ENCODE measurements at places on chromosomes 7 and 10.

DNA sequence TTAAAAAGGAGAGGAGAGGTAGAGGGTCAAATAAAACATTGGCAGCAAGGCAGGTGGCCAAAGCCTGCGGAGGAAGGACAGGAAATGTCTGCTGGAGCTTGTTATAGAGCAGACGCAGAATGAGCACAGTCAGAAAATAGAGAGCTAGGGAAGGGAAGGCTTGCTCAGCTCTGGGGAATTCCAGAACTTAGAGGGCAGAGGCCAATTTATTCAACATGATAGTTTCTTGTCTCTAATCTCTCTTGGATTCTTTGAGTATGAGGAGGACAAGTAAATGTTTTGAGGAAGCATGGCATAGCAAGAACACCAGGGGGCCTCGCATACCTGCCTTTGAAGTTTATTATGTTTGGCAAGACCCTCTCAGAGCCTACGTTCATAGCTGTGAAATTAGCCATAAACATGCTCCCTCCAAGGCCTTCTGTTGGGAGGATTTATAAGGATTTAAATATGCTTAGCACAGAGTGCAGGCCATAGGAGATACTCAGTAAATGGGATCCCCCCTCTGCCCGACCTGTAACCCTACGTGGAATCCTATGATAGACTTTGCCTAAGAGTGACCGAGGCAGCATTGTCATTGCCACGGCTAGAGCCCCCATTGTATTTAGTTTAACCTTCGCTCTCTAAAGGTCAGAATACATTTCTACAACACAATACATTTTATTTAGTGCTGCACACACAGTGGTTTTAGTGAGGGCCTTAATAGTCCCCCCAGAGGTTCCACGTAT lies 293.9 kb downstream of the CCDC3 start:
- DNase-seq = peak; percentile 35

GRCh38 chr10:101273741-101274140 lies 44.5 kb upstream of the LBX1 start:
- no peak for DNase-seq

DNA sequence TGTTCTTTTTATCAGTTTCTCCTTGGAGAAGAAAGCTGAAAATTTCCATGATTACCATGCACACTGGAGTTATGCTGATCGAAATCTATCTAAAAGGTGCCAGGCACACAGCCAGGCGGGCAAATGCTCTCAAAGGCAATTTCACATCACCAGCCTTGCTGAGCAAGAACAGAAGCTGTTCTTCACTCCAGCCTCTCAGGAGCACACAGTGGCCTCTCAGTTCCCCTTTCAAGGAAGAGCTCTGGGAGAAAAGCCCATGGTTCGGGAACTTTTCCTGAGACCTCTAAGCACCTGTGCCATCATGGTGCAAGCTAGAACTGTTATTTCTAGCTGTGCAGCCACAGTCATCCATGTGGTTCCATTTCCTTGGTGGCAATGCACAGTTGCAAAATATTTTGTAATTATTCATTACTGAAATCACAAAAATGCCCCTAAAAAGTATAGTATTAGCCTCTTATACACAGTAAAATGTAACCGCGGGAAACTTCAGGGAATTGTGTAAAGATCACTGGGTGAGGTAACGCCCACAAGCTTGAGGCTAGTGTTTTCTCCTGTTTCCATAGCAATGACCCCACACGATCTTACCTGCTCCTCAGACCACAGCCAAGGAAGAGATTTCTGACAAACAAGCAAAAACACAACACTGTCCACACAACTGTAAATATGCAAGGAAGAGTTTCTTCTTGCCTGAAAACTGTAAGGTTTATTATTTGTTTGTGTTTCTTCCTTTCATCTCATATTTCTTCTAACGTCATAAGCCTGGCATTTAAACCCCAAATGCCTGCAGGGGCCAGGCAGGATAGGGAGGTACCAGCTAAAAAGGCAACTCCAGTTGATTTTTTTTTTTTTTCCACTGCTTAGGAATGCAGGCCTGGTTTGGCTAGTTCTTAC lies 121.2 kb downstream of the FAM107B start:
- DNase-seq = peak; percentile 75

DNA sequence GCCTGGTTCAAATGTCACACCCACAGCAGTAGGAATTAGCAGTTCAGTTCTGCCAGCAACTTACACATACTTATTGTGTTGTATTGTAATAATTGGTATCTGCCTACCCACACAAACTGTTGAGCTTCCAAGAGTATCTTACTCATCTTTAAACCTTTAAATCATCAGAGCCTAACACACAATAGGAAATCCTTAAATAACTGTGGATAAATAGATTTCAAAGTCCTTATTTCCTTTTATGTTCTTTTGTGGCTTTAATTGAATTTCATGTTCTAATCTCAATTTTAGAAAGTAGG lies 3.9 kb downstream of the CASD1 start:
- DNase-seq = no peak

- no peak for DNase-seq
These were observed 1.3 kb downstream of the UBN2 start for GRCh38 chr7:139232377-139232717.

- DNase-seq = no peak
These were observed 31.9 kb upstream of the NEUROD6 start for GRCh38 chr7:31372231-31372959.

DNA sequence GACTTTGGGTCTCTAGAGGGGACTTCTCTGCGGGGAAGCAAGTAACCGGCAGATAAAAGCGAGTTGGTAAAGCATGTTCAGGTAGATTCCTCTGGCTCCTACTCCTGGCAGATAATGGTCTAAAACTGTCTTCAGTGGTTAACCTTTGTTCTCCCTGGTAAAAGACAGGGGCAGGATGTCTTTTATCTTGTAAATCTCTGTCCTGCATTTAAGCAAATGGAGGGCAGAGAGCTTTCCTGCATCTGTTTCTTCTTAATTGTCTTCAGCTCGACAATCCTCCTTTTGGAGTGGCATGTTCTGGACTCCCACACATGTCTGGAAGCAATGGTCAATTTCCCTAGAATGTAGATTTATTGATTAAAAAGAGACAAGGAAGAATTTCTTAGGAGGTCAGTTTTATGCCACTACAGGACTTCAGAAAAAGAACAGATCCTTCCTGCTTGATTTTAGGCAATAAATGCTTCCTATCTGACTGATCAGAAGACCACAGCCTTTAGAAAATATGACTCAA lies 16.6 kb downstream of the C7orf33 start:
- DNase-seq = no peak

DNA sequence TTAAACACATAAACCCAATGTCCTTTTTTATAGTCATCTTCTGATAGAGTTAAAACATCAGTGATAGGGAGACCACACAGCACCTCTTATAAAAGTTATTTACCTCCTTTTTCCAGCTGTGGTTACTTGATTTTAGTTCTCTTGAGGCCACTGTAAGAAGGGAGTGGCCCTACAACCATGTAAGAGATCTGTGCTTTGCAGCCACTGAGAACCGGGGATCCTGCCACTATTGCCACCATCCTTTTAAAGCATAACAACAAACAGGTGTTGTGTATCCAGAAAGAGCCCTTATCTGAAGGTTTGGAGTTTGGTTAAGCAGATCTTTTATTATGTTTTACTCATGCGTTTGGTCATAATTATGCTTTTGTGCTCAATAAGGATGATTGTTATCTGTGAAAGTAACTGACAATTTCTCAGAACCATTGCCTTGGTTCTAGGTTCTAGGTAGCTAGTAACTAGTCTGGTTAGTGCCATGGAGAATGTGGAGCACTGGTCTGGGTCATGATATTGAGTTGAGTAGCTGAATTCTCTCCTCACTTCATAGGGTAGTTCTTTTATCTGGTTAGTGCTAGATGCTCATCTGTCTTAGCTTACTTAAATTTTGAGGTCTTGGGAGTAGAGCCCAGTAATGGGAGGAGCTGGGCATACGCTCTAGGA lies 56.5 kb downstream of the ST7 start:
- no peak for DNase-seq

GRCh38 chr7:28958980-28959347 lies 834 bp upstream of the TRIL start:
- DNase-seq = no peak

- DNase-seq = no peak
These were observed 931.4 kb downstream of the IPMK start for GRCh38 chr10:57336341-57336740.

- no peak for DNase-seq
These were observed 345.5 kb downstream of the LRMDA start for GRCh38 chr10:75776738-75777504.

GRCh38 chr7:24500599-24500998 lies 72.7 kb upstream of the PALS2 start:
- no peak for DNase-seq

- no peak for DNase-seq
These were observed 5.5 kb upstream of the PLAU start for GRCh38 chr10:73905256-73906020.

DNA sequence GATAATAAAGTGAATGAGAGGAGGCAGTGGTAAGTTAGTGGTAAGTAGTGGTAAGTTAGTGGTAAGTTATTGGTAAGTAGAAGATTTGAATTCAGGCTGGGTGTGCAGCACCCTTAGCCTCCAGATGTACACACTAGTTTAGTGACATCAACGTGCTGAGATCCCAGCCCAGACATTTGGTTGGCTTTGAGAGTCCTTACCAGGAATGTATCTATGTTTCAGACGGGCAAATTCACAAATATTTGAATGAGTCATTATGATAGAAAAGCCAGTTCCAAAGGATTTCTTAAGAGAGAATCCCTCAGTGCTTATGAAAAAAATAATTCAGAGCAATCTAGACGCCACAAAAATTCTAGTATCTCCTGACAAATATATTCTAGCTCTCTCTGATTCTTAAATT lies 70.0 kb downstream of the ARL4A start:
- peak; percentile 42 for DNase-seq

GRCh38 chr10:4623200-4623599 lies 202.8 kb upstream of the AKR1E2 start:
- no peak for DNase-seq

- DNase-seq = no peak
These were observed 252.3 kb upstream of the PODXL start for GRCh38 chr7:131808736-131809135.

GRCh38 chr10:71782221-71782916 lies 9.0 kb upstream of the VSIR start:
- no peak for DNase-seq

GRCh38 chr10:110005719-110006118 lies 2.1 kb upstream of the ADD3 start:
- no peak for DNase-seq

DNA sequence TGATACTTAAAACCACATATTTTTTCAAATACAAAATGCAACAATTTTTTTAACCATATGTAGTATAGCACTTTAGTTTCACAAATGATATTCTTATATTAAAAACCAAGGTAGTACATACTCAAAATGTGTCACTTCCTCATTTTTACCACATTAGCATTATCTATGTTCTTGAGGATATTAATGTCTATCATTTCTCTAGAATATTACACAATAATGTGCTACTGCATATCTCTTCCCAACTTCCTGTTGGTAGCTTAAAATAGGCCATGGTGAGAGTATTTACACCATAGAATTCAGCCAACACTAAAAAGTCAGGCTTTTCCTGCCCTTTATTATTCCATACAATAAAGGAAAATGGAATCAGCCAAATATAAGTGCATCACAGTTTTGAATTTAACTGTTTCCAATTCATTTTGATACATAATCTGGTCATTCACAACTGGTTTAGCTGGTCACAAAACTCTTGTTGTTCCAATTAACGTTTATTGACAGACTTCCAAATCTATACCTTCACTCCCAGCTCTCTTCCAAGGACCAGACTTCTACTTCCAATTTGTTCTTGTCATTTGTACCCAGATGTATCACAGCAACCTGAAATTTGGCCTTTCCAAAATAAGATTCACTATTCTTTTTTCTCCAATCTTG lies 20.0 kb upstream of the LRRC17 start:
- no peak for DNase-seq

GRCh38 chr7:140014123-140014522 lies 48.6 kb downstream of the PARP12 start:
- no peak for DNase-seq

DNA sequence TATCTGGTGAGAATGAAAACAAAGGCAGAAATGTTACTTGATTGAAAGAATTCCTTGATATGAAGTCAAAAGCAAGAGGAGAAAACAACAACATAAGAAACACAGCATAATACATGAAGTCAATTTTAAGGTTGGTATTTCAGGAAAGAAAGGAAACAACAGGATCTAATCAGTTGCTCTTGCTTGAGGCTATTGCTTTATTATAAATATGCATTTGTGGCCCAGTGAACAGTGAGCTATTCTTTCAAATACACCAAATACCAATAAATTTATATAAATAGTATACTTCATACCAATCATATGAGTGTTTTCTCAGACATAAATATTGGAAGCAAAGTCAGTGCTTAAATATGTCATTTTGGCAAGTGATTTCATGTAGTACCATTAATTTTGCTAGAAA lies 806.6 kb downstream of the NXPH1 start:
- DNase-seq = no peak

GRCh38 chr10:31700181-31700611 lies 228.4 kb downstream of the ARHGAP12 start:
- DNase-seq = no peak

- peak; percentile 32 for DNase-seq
These were observed 228.4 kb upstream of the DGKB start for GRCh38 chr7:15130666-15131541.

DNA sequence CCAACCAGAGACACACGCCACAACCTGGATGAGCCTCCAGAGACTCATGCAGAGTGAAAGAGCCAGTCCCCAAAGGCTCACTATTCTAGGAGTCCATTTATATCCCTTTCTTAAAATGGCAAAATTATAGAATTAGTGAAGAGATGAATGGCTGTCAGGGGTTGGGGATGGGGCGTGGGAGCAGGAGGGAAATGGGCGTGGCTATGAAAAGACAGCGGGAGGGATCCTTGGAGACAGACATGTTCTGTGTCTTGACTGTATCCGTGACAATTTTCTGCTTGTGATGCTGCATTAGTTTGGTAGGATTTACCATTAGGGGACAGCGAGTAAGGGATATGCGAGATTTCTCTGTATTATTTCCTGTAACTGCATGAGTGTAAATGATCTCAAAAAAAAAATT lies 33.0 kb downstream of the FAM53B start:
- no peak for DNase-seq

- peak; percentile 44 for DNase-seq
These were observed 31.3 kb upstream of the ZNRF2 start for GRCh38 chr7:30252885-30253795.

GRCh38 chr10:132381741-132382140 lies 15.3 kb upstream of the PWWP2B start:
- DNase-seq = no peak

GRCh38 chr7:84617265-84618030 lies 422.9 kb upstream of the SEMA3A start:
- DNase-seq = no peak

- DNase-seq = no peak
These were observed 7.5 kb upstream of the OPTN start for GRCh38 chr10:13092291-13093102.

DNA sequence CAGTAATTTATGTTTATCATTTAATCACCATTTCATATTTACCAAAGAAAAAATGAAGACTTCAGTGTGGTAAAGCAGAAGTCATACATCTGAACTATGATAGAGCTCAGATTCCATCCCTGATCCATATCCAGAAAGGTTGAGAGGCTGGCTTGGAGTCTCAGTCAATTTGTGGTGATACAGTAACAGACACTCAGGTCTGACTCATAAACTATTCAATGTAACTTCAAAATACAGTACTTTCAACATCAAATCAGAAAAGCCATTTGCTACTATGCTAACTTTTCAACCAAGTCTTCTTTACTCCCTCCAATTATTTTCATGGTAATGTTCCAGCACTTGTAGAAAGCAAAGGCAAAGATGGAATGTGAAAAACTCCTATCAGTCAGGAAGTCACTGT lies 190.4 kb downstream of the HDAC9 start:
- no peak for DNase-seq
